ENCODE measurements at places on chromosomes 2 and 18. TPM values are rescaled to one million over a fixed set of nuclear protein-coding genes. Genes with fewer than 3 reads are reported as not detected.

- DNase-seq, result no peak
These were observed 7.2 kb downstream of the BOLL start for GRCh38 chr2:197777823-197778407.

GRCh38 chr2:54166121-54166773, 50.8 kb downstream of the ACYP2 start:
- DNase-seq, result no peak

DNA sequence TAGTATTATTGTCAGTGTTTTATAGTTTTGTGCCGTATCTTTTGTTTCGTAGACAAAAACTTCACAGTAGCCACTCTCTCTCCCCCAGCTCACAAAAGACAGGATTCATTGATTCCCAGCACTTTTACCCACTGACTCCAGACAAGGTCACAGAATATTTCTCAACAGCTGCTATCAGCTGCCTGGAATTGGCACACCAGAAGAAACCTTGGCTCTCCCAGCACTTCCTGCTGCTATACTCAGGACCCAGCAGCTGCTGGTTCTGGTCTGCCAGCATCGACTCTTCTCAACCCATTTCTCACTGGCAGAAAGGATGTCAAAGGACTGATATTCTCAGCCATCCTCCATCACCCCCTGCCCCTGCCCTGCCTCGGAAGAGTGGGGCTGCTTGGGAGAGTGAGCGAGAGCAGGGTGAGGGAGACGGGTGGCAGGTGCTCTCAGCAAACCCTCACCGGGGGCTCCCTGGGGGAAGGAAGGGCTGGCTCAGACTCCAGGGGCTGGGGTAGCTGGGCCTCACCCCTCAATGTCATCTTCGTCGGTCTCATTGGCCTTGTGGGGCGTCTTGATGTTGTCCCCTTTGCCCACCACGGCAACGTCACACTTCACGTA, 6.1 kb upstream of the OTOF start:
- DNase-seq, result peak; percentile 33

- DNase-seq, result no peak
These were observed 29.4 kb downstream of the GDF7 start for GRCh38 chr2:20696366-20696765.

- no peak for DNase-seq
These were observed 290.2 kb upstream of the PARD3B start for GRCh38 chr2:204255071-204255470.

NOL4 gene
- total RNA-seq, result not detected

DNA sequence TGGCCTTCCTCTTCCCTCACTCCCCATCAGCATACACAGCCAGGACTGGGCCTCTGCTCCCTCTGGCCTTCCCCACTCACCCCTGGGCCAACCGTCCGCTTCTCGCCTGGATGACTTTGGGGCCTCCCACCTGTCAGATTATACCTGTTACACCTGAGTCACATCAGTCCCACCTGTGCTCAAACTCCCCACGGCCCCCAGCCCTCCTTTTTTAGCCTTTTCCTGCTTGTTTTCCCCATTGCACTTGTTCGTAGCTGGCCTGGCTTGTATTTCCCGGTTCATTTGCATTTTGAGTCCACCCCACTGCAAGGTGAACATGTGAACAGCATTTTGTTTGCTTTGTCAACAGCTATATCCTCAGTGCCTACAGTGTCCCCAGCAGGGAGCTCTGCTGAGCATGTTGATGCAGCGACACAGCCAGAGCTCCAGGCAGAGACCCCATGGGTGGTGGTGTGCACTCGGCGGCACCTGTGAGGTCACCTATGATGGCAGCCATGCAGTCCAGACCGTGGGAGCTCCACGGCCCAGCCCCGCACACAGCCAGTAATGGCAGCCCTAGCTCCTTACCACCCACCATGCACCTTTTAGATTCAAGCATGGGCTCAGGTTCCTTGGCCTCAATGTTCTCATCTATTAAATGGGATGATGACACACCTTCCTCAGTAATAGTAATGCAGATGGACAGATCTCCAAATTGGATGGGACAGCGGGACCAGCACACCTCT, 276.4 kb upstream of the HS6ST1 start:
- no peak for DNase-seq

GRCh38 chr2:8685697-8686358, 4.0 kb downstream of the ID2 start:
- DNase-seq, result peak; percentile 73

DNA sequence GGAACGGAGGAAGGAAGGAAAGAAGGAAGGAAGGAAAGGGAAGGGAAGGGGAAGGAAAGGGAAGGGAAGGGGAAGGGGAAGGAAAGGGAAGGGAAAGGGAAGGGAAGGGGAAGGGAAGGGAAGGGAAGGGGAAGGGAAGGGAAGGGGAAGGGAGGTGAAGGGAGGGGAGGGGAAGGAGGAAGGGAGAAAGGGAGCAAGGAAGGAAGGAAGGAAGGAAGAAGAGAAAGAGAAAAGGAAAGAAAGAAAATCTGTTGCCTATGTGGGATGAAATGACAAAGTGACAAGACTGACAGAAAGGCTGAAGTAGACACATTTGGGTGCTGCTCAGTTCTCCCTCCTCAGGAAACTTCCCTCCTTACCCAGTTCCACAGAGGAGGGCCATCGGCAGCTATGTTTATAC, 46.3 kb upstream of the GORASP2 start:
- no peak for DNase-seq

KLHL30 gene
- 27.9 TPM for total RNA-seq

- no peak for DNase-seq
These were observed 299.4 kb upstream of the CDH2 start for GRCh38 chr18:28476302-28476701.

GRCh38 chr18:25256439-25256838, 95.5 kb downstream of the ZNF521 start:
- DNase-seq, result no peak

RGPD4 gene
- not detected for total RNA-seq

LINC00305 gene
- total RNA-seq, result not detected

RIT2 gene
- not detected for total RNA-seq

GRCh38 chr2:183519371-183520056, 395.3 kb downstream of the NUP35 start:
- no peak for DNase-seq

PKDCC gene
- 124 TPM for total RNA-seq

DNA sequence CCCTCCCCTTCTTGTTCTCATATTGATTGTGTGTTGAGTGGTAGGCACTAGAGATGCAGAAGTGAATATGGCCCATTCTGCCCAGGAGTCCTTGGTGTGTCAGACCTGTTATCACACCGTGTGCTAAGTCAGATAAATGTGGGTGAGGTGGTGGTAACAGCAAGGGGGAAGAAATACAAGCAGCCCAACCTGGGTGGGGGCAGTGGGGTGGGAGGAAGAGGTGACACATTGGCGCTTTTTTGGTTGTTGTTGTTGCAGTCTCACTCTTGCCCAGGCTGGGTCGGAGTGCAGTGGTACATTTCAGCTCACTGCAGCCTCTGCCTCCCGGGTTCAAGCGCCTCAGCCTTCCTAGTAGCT, 12.8 kb downstream of the B3GNT2 start:
- DNase-seq, result no peak

RNF149 gene
- 16.0 TPM for total RNA-seq

- DNase-seq, result no peak
These were observed 185.3 kb upstream of the ATP5MC3 start for GRCh38 chr2:175366815-175367214.

GAREM2 gene
- 0.47 TPM for total RNA-seq

GEN1 gene
- 2.6 TPM for total RNA-seq

LRRC30 gene
- total RNA-seq, result not detected

CFAP65 gene
- not detected for total RNA-seq

- DNase-seq, result no peak
These were observed 95.3 kb upstream of the PARD3B start for GRCh38 chr2:204449977-204450376.

DNA sequence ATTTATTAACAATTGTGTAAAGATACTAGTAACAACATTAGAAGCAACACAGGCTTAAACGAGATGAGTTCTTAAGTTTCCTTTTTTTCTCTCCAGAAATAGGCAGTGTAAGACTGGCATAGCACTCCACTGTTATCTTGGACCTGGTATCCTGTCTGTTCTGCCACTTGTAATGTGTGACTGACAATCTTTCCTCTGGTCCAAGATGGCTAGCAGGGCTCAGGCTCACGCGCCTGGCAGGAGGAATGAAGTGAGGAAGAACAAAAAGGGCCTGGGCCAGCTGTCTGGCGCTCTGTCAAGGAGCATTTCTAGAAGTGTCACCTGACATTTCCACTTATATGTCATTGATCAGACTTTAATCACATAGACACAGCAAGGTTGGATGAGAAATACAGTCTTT, 31.6 kb upstream of the CCDC195 start:
- DNase-seq, result no peak

ACVR1 gene
- 20.7 TPM for total RNA-seq

DNA sequence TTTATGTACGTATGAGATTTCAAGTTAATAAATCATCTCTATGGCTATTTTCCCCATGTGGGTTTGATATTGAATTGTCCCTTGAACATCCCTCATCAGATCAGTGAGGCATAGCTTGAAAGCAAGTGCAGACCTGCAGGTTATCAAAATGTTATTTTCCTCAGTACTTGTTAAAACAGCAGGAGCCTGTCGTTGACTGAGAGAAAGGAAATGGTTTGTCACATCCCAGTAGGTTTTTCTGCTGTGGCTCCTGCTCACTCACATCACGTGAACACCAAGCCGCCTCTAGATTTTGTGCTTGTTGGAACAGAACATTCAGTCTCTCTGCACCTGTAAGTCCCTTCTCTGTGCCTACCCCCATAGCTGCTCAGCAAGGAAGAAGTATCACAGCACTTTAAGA, 340.3 kb downstream of the CELF4 start:
- DNase-seq, result no peak

TUBB6 gene
- 75.1 TPM for total RNA-seq

- no peak for DNase-seq
These were observed 20.9 kb downstream of the TWIST2 start for GRCh38 chr2:238868616-238869292.

GRCh38 chr18:13521418-13521817, 204.9 kb downstream of the FAM210A start:
- DNase-seq, result no peak

DNAH7 gene
- total RNA-seq, result 0.11 TPM

DNA sequence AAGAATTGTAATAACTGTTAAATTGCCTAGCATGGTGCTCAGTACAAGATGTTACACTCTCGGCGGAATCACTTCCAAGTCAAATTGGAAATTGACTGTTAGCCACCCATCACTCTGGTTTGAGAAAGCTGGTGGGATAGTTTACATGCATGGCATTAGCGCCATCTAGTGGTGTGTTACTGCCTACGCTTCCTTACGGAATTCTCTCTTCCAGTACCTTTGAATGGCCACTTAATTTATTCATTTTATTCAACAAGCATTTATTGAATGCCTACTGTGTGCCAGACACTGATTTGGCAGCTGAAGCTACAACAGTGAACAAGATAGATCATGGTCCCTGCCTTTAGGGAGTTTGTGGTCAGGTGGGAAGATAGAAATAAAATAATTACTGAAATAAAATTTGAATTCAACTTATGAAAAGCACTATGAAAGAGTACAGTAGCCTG, 171.2 kb downstream of the TMEM247 start:
- DNase-seq, result peak; percentile 57

DNA sequence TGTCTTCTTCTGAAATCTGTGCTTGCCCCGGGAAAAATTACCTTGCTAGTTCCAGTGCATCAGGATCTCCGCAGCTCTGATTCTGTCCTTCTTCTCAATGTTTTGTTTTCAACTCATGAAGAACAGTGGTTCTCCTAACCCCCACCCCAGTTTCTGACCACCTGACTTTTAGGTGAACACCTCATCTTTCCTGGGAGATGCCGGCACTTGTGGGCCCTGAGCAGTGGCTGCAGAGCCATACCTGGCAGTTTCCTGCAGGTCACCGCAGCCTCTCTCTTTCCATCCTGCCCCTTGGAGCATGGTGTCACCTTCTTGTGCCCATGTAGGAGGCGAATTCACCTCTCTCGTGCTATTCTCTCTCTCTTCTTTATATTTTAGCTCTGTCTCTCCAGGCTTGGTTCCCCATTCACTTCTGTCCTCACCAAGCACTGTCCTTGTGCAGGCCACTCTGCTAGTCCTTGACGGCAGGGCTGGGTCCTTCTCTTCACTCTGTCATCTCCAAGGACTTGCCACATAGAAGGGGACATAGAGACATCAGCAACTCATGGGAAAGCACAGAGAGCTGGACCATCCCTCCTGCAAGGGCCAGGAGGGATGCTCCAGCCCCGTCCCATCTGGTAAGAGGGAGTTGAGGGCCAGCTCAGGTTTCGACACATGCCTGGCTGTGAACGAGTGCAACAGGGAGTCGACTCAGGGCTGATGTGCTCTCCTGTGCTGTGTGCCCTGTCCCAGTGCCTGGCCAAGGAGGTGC, 59.1 kb downstream of the DDX1 start:
- no peak for DNase-seq

CD207 gene
- total RNA-seq, result 0.32 TPM

DNA sequence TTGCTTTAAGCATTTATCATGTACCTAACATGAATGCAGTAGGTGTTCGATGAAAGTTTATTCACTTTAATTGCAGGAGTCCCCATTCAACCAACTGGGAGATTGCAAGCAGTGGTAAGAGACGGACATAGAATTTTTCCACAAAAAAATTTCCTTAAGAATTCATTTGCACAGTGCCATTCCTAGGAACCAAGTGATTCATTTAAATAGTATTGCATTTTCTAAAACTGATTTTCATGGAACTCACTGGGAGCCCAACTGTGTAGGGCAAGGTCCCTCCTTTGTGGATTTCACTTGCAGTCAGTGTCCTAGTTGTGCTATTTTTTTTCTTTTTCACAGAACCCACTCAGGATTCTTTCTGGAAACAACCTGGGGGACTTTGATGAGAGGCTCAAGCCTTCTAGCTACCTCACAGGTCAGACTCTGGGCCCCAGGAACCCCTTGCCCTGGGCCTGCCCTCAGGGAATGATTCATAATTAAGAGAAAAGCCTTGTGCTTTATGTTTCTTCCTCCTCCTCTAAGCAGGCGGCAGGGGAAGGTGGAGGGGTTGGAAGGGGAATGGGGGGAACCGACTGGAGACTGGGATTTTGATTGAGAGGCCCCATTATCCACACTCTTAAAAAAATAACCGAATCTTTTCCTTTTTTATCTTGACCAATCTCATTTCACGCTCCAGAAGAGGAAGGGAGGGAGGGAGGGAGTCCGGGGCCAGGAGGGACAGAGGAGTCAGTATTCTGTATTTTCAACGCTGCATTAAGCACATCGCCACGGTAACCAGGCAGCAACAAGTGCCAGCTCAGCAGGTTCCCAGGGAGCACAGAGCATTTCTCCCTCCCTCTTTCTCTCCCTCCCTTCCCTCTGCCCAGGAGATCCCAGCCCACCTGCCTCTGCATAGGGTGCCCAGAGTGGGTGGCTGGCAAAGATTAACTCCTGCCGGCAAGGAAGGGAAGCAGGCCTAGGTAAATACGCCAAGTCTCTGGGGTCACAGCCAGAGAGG, 51.8 kb downstream of the PSD4 start:
- no peak for DNase-seq

LYG2 gene
- not detected for total RNA-seq

Measured in heart left ventricle (tissue), 16 donors.